ENCODE measurements at places on chromosomes 6 and 20. TPM values are rescaled to one million over a fixed set of nuclear protein-coding genes. Genes with fewer than 3 reads are reported as not detected.

FAM184A gene
- total RNA-seq = 24.3 TPM

PTGIS gene
- total RNA-seq = 12.2 TPM

CDH26 gene
- 3.5 TPM for total RNA-seq

- DNase-seq = no peak
Measured at GRCh38 chr6:118704915-118705314, 53.5 kb upstream of the CEP85L start.

DNA sequence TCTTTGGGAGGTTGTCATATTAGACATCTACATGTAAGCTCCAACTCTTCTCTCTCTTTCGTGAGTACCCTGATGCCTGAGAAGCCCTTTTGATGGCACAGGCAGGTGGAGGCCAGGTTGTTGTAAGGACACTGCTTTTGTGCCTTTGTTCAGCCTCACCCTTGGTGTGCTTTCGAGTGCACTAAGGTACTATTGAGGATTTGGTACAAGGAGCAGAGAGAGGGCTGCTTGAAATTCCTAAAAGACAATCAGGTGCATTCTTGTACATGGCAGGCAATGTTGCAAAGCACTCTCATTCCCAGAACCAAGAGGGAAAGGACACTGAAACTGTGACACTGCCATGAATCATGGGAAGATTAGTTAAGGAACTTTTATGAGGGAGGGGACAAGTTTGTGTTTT is 19.1 kb downstream of the BMP2 start:
- no peak for DNase-seq

- DNase-seq = no peak
Measured at GRCh38 chr6:33815854-33816253, 12.1 kb upstream of the MLN start.

GRCh38 chr20:48186915-48187314 is 401.6 kb upstream of the SULF2 start:
- DNase-seq = no peak

DNA sequence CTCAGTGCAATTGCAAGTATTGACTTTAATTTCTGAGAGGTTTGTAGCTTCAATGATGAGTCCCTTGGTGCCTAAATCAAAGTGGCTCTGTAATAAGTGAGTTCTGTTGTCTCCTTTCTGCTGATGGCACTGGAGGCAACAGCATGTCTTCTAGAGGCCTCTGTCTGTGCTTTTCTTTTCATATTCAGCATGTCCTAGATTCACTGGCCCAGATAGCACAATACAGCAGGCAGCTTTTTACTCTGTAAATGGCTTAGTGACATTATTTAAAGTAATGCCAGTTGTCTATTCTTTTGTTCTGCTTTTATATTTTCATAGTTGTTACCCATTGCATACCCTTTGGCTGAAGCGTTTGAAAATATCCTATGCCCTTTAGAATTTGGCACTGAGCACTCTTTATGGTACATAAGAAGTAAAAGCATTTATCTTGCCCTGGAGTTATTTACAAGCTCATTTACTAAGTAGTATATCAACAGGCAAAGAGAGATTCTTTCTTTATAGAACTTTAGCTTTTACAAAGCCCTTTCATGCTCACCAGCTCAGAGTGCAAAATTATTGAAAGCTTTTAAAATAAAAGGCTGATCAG is 271.5 kb upstream of the KCNQ5 start:
- no peak for DNase-seq

DNA sequence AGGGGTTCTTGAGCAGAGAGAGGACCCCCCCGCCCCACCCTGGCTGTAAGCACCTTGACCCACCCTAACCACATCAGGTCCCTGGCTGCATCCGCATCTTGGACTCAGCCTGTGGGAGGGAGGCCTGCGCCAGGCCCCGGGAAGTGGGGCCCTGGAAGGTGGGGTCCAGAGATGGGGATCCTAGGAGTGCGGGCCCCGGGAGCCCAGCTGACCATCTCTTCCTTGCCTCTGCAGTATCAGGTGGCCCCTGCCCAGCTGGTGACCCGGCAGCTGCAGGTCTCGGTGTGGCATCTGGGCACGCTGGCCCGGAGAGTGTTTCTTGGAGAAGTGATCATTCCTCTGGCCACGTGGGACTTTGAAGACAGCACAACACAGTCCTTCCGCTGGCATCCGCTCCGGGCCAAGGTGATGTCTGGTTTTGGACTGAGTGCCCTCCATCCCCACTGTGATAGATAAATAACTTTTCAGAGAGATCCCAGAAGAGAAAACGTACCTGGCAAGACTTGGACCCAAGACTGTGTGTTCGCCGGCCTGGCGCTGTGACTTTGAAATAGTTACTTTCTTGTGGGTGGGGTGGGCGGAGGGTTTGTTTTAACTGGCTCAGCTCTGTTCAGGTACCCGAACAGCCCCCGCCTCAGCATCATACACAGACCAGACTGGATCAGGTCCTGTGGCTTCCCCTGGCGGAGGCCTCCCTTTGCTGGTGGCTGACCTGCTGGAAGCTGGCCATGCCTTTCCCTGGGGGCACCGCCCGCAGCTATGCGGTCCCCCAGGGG is 62.0 kb downstream of the EZR start:
- no peak for DNase-seq

DNA sequence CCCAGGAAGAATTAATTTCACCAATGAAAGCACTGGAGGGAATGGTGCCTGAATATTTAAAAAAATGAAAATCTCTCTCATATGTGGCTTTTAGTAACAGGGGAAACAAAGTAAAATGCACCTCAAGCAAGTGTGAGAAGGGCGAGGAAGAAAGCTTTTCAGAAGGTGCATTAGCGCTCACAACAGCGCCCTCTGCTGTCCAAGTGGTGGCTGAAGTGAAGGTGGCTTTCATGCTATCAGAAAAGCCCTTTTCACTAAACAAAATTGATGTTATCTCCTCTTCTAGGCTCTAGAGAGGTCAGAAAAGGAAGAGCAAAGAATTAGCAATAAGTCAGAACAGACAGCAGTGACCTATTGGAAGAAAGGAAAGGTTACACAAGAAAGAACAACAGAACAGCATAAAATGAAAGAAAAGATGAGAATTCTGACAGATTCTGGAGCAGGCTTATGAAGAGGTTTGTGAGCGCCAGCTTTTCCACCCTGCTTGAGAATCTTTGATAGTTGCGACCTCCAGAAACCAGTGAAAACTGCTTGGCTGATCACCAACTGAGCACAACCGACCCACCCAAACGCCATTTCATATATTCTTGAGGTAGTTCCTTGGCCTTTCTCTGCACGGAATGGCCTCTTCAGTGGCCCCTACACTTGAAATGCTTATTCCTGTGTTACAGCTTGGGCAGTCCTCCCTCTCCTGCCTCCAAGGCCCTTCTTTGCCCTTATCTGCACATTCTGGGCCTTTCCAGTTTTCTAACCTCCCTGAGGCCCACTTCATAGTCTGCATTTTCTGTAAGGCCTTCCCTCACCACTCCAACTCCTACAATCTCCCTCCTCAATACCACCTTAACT is 45.3 kb downstream of the SMLR1 start:
- DNase-seq = peak; percentile 86

DNA sequence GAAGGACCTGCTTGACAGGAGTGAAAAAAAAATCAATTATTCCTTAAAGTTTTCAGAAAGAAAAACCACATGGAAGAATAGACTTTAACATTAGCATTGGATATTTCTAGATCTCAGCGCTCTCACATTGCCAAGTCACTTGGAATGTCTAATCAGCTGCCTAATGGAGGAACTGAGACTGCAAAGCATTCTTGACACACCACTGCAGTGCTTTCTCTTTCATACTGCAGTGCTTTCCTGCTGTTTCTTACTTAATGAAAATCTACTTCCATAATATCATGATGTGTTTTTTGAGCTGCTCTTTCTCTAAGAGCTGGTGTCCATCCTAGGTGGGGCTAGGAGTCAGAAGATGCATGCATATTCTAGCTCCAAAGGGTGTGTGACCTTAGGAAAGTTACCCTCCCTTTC is 20.4 kb upstream of the MCM3 start:
- DNase-seq = no peak

DNA sequence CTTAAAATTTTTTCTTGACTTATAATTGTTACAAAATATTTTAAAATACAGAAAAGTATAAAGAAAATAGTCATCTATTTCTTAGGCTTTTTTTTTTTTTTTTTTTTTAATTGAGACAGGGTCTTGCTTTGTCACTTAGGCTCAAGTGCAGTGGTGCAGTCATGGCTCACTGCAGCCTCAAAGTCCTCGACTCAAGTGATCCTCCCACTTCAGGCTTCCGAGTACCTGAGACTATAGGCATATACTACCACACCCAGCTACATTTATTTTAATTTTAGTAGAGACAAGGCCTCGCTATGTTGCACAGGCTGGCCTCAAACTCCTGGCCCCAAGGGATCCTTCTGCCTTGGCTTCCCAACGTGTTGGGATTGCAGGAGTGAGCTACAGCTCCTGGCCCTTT is 5.3 kb upstream of the ACAT2 start:
- DNase-seq = no peak

DNA sequence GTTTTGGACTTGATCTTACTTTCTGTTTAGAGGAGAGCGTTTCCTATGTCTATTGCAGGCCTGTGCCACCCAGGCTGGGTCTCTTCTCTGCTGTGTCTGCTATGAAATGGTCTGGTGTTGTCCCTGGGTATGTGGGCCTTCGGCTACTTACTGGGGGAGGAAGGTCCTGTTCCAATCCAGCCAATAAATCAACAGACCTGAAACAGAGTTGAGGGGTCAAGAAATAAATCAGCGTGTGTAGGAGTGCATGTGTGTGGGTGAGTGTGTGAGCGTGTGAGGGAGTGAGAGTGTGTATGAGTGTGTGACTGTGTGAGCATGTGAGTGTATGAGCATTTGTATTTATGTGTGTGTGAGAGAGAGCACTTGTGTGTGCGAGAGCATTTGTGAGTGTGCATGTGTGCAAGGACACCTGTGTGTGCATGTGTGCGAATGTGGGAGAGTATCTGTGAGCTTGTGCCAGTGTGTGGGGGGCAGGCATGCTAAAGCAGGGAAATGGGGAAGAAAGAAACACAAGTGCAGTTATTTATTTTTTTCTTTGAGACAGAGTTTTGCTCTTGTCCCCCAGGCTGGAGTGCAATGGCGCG is 86.3 kb upstream of the PMEPA1 start:
- DNase-seq = no peak

- no peak for DNase-seq
Measured at GRCh38 chr6:112118034-112118433, 30.6 kb downstream of the FAM229B start.

DNA sequence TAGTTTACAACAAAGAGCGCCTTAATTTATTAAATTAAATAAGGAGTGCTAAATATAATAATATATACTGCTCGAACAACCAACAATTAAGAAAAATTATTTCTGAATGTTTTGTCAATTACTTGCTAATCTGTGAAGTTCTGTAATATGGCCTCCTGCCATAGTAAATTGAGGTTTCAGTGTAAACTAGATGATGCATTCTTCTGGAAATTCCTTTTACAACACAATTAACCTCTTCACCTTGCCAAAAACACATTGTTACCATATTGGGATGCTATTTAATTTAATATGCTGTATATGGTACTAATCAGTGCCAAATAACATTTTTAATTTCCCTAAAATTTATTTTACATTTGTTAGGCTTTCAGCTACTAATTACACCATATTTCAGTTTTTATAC is 808.4 kb upstream of the CITED2 start:
- no peak for DNase-seq

- DNase-seq = no peak
Measured at GRCh38 chr6:137136065-137136464, 37.4 kb downstream of the IL22RA2 start.

Measured in testis (tissue), 5 donors.